ENCODE measurements at places on chromosomes 3 and 15.

DNA sequence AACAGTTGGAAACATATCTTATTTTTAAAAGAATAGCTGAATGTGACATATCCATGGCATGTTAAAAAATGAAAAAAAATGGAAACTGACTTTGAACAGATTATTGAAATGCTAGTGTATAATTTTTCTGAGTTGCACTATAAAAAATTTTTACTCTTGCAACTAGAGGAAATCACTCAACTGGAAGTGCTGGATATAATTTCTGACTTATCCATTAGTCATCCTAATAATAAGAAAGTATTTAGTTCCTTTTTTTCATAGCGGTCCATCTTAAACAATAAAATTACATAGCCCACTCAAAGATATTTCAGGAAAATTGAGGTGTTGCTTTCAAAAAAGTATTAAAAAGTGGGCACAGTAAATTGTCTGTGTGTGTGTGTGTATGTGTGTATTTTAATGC, 80.7 kb downstream of the MBNL1 start:
- DNase-seq = no peak

DNA sequence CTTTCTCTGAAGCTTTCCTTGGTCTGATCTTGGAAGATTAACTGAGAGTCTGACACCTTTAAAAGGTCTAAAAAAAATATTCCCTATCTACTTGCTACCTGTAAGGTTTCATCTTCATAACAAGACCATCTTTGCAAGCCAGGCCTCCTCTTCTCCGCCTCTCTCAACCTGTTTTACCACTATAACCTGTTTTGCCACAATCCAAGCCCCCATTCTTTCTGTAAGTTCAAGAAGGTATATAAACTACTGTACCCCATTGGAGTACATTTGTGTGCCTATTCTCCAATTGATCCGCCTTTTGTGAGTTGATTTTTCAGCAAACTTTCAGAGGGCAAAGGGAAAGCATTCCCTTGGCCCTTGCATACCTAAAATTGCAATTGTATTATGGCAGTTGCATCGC, 319.3 kb upstream of the NECTIN3 start:
- no peak for DNase-seq

DNA sequence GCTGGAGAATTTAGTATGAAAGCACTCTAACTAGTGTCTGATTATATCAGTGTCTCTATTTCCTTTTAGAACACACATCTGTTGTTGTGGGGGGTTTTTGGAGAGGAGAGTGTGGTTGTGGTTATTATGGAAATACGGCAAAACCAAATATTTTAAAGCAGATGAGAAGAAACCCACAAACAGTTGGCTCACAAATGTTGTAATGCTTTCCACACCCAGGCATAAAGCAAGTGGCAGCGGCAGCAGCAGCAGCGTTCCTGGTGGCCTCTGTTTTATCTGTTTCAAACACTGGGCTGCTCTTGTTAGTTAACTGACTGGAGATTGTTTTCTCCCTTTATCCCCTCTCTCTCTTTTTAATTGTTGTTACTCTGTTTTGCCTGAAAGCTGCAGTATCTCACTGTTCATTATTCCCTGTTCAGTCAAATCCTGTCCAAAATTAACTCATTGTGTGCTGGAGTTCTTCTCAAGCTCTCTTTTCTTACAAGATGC, 1045.5 kb upstream of the NR2F2 start:
- DNase-seq = no peak

DNA sequence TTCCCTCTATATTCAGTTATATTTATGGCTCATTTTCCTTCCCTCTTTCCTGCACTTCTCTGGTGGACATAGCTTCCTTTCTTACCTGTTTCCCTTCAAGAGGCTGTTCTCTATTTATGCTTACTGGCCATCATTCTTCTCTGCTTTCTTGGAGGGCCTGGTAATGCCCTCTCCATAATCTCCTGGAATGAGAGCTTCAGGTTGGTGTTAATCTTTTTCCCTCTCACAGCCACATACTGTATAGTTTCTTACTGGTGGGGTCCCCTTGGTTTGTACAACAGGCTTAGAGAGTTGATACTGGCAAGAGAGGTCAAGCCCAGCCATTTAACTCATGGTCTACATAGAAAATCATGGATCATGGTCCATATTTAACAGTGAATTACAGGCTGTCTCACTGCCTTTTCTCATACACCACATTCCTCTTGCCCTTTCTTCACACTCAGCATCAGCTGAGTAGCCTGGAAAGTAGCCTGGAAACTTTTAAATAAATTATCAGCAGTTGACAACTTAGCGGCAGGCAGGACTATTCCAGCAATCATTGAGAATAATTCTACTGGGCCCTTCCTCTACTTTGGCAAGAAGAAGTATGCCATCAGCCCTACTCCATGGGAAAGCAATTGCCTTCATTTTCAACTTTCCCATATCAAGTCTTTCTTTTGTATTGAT, 38.0 kb upstream of the DPH6 start:
- DNase-seq = no peak

- DNase-seq = no peak
These were observed 4.7 kb downstream of the PLA2G4F start for GRCh38 chr15:42151736-42152135.

- DNase-seq = no peak
These were observed 67.5 kb downstream of the RPL22L1 start for GRCh38 chr3:170802164-170803151.

DNA sequence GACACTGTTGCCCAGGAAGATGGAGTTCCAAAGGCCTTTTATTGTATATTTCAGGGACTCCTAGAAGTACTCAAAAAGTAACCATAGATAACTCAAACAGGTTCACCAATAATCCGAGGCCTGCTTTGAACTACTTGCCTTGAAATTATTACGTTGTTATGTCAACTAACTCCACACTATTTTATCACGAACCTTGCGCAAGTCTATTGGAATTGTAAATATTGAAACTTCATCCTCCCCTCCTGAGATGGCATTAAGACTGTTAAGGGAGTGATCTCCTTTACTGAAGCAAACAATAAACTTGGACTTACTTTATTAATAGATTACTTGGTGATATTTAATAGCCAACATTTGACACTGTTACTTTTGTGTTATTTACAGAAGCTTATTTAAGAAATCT, 199.6 kb upstream of the GADL1 start:
- no peak for DNase-seq

GRCh38 chr3:180913581-180914404, 1.3 kb downstream of the FXR1 start:
- DNase-seq = no peak

DNA sequence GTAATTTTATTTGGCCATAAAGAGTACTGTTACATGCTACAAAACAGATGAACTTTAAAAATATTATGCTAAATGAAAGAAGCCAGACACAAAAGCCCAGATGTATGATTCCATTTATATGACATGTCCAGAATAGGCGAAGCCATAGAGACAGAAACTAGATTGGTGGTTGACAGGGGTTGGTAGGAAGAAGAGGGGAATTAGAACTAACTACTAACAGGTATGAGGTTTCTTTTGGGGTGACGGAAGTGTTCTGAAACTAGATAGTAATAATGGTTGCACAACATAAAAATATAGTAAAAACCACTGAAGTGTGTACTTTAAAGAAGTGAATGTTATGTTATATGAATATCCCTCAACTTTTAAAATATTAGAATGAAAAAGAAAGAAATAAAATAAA, 66.1 kb downstream of the GBE1 start:
- no peak for DNase-seq

DNA sequence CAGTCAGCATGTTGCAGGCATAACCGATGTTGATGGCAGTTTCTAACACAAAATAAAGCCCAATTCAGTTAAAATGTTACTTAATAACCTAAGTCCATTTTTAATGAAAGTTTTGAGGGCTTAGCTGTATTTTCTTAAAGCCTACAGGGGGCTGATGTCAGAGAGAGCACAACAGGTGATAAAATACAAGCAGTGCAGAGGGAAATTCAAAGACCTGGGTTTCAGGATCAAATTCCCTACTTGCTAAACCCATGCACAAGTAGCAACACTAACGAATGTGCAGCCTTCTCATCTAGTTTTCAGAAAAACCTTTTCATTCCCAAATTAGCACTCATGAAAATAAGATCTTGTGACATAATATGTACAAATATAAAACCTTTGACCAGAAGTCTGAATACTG, 202.0 kb downstream of the ATP8B4 start:
- no peak for DNase-seq

Data from CD4-positive, alpha-beta T cell treated with Interleukin-1 beta for 1 hour (primary cell).